Bone marrow (tissue), 2 donors: ENCODE measurements at places on chromosomes 1 and 21.

DNA sequence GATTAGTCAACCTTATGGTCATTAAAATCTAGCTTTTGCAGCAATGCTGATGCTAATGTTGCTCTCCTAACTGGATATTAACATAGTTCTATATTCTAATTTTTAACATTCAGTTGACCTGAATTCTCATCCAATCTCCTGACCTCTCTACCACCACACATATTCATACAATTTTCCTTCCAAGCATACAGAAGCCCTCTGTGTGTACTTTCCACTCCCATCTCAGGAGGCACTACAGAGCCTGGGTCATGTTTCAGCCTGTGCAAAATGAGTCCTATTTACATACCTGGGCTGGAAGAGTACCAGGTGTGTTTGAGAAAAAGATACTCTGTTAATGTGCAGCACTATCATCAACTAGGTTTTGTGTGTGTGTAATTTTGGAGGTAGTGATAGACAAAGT lies 486.3 kb downstream of the NEGR1 start:
- DNase-seq: no peak

DNA sequence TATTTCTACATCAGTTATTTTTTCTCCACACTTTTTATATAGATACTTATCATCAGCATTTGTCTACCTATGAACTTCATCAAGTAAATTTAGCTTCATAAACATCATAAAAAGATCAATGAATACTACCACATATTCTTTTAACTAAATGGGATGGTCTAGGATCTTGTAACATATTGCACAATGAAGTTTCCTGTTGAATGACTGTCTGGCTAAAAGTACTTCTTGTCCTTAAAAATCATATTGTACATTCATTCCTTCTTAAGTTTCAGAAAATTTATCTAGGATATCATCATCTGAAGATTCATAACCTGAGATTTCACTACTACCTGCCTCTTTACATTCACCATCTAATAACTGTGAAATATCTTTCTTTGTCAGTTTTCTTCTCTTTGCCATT lies 69.0 kb downstream of the MAGI3 start:
- no peak for DNase-seq

DNA sequence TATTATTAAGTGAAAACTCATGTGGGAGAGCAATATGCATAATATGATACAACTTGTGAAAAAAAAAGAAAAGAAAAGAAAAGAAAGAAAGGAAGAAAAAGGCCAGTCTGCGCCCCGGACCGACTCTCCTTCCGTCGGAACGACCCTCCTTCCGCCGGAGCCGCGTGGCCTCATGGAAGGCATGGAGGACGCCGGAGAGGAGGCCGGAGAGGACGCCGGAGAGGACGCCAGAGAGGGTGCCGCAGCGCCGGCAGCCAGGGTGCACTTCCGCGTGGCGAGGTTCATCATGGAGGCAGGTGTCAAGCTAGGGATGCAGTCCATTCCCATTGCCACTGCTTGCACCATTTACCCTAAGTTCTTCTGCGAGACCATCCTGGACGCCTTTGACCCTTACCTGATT lies 185.9 kb downstream of the NR5A2 start:
- DNase-seq: no peak

DNA sequence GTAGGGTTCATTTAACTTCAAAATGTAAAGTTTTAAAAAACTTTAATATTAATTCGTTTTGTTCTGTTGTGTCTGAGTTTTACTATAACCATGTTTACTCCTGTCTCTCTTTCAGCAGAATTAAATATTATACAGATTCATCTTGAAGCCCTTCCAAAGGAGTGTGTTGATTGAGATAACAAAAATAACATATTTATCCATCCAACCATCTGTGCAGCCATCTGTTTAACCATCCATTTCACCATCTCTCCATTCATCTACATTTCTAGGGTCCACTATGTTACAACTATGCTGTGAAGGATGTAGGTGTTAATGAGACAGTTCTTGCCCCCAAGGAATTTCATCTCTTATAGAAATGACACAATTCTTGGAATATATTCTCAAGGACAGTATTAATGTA lies 36.0 kb upstream of the GNG12 start:
- DNase-seq: no peak

DNA sequence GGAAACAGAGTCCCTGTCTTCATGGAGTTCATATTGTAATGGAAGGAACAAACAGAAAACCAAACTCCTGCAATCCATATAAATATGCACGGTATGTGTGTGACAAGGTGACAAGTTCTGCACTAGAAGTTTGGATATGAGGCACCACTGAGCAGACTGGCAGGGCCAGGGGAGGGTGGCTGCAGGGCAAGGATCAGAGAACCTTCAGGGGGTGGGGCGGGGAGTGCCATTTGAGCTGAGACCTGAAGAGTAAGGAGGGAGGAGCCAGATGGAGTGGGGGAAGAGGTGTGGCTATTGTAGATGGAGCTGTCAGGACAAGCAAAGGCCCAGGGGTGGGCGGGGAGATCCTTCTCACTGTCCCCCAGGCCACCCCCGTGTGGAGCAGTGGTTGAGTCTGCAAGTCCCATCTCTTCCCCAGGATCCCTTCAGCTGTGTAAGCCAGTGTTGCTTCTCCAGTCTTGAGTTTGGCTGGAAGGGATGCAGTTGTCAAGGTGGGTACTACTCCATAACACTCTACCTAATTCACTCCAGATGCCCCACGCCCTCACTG lies 76.4 kb downstream of the ATP5PO start:
- DNase-seq: no peak

- DNase-seq: no peak
Measured at GRCh38 chr21:41520560-41521442, 12.8 kb upstream of the TMPRSS2 start.

- no peak for DNase-seq
Measured at GRCh38 chr1:3456964-3457909, 2.8 kb downstream of the ARHGEF16 start.

DNA sequence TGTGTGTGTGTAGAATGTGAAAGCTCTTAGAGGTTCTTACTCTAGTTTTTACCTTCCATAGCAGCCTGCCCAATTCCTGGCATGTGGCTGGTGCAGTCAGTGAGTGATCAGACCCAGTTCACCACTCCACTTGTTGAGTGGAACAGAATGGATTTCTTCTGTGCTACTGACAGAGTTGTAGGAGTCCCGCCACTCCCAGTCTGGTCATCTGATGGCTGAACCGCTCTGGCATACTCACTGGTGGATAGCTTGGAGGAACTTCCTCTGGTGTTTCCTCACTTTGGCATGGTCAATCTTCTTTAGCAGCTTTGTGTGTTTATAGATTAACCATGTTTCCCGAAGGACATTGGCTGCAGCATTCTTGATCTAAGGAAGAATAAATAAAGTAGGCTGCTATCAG lies 106.7 kb upstream of the ADAR start:
- DNase-seq: no peak

DNA sequence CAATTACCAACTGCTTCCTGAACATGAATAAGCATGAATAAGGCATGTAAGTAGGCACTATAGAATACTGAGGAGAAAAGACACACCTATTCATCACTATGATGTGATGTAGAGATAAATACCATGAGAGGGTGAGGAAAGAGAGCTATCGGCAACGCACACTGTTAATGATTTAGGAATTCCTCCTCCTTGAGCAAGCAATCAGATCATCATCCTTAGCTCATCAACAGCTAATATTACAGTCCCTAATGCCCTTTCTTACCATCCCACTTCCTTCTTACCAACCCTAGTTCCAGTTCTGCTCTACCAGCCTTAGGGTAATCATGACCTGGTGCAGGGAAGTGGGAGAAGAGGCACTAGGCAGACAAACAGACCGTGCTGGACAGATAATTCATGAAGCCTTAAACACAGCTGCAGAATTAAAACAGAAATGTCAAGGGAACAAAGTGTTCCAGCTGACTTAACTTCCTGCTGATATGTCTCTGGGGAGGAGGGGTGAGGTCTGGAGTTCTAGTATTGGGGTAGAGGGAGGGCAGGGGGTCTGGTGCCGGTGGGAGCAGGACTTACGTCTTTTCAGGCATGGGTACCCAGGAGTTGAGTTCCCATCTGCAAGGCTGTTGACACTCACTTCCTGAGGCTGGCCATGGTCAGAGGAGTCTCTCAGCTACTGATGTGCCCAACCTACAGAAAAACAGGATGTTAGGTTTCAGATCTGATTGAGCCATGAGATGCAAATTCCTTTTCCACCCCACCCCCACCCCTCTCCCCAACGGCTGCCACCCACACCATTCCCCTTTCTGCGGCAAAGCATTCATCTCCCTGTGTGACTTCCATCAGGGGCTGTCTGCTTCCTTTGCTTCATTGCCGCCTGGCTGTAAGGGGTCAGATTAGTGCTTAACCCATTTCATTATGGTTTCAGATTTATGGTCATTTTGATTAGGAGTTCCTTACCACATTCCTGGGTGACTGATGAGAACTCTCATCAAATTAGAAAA lies 12.6 kb upstream of the RCSD1 start:
- peak; percentile 72 for DNase-seq

DNA sequence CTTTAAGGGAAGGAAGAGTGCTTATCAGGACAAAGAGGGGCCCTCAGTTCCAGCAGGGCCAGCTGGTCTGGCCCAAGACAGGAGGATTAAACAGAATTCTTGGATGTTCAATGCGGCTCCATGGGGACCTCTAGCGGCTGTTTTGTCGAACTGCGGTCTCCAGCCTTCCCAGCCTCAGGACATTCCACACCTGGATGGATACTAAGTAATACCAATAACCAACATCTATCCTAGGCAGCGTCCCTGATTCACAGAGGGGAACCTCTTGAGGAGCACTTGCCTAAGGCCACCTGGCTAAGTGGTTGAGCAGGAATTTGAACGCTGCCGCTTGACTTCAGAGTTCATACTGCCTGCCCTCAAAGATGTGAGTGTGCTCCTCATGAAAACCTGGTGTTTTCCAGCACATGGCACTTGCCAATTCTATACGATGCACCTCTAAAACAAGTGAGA lies 15.5 kb upstream of the CD247 start:
- DNase-seq: peak; percentile 37

DNA sequence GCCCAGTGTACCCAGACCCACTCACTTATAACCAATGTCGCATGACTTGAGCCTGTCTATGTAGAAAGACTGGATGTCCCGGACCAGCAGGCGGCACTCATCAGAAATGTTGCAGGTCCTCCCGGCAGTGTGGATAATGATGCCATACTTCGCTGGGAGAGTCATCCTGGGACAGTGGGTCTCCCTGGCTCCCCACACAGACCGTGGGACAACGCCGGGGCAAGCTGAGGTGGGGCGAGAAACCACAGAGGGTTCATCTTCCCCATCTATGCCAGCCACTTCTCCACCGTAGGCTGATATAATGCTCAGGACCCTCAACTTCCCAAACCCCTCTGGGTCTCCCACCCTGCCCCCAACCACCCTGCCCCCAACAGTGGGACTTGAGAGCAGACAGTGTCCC lies 8.3 kb downstream of the PGLYRP4 start:
- no peak for DNase-seq

DNA sequence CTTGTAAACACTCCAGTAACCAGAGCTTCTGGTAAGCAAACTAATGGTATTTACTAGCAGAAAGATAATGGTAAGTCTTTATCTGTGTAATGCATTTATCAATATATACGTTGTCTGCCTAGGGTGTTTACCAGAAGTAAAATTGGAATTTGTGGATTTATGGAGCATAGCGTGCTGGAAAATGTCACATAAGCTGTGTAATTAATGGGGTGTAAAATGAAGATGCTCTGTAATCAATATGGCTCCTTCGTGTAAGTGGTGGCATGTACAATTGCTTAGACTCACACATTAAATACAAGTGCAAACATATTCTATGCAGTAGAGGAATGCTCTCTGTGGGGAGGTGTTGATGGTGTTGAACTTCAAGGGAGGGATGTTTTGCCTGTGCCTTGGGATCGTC lies 62.2 kb upstream of the SRSF10 start:
- DNase-seq: no peak
